ENCODE measurements at places on chromosomes 3 and 15.

- peak; percentile 85 for DNase-seq
Measured at GRCh38 chr3:129441782-129442181, 1.8 kb downstream of the IFT122 start.

DNA sequence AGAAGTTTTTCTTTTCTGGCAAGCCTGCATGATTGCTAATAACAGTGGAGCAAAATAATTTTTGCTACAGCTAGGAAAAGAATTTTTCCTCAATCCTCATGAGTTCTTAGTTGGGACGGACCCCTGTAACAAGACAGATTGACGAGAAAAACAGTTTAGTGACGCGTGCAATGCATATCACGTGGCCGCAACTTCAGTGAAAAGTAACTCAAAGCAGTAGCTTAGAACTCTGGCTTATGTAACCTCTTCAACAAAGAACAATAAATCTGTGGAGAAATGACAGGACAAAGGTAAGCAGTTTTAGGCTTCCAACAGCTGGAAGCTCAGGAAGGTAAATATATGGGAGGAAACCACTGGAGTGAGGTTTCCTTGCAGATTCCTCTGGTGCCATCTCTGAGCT, 19.7 kb downstream of the FAM107A start:
- DNase-seq: no peak

DNA sequence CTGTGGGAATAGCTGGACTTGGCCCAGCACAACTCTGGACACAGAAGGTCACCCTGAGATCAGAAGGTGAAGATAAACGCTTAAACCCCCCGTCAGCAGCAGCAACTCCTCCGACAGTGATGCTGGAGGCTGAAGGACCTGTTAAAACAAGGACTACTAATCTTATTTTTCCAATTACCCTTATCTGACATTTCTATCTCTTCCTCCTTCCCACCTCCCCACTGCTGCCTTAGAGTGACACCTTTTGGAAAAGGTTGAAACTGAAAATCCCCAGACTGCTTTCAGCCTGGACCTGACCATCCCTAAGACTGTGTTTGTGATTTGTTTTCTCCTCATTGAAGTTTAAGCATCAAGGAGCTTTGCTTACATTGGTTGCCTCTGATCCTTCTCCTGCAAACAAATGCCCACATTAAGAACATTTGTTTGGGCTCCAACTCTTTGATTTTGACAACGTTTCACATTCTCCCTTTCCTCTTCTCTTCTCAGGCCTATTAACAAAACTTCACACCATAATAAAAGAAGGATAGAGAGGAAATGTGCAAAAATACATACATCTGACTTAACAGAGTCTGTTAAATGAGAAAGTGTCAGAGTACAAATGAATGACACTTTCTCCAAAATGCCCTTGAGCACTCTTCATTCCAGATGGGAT, 410.6 kb upstream of the WNT5A start:
- no peak for DNase-seq

GRCh38 chr3:27452368-27453090, 31.7 kb downstream of the SLC4A7 start:
- DNase-seq: no peak

DNA sequence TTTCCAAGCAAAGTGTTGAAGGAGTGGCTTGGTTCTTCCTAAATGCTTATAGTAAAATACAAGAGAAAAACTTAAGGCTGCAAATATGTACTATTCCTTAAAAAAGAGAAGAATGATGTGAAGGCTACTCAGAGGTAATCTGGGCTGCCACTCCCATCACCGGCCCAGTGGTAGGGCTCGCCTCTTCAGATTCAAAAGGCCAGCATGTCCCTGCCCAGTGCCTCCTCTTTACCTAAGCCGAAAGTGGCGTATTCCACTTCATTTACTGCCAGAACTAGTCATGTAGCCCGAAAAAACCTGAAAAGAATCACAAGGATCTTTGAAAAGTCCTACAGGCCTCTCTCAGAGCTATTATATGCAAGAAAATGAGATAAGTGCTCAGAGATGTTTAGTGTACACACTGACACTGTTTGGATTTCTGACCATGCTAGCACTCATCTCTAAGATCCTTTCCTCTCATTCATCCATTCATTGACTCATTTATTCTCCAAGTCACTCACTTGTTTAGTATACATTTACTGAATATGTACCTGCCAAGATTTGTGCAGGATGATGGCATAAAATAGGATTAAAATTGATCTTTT, 373.3 kb upstream of the THBS1 start:
- no peak for DNase-seq

DNA sequence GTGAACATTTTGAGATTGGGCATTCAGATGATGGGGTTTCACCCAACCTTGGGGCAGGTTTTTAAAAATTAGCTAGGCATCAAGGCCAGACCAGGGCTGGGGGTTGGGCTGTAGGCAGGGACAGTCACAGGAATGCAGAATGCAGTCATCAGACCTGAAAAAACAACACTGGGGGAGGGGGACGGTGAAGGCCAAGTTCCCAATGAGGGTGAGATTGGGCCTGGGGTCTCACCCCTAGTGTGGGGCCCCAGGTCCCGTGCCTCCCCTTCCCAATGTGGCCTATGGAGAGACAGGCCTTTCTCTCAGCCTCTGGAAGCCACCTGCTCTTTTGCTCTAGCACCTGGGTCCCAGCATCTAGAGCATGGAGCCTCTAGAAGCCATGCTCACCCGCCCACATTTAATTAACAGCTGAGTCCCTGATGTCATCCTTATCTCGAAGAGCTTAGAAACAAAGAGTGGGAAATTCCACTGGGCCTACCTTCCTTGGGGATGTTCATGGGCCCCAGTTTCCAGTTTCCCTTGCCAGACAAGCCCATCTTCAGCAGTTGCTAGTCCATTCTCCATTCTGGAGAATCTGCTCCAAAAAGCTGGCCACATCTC, 6.1 kb downstream of the RHO start:
- no peak for DNase-seq

Data from AG10803 (cell line).